ENCODE measurements at places on chromosomes 7 and 10.

GRCh38 chr10:70772627-70773026, 12.6 kb downstream of the TBATA start:
- DNase-seq = no peak

GRCh38 chr10:124906551-124907001, 35.3 kb upstream of the ZRANB1 start:
- DNase-seq = no peak

GRCh38 chr7:114922026-114922651, at the start of gene MDFIC:
Gene MDFIC, plus strand, starts transcription at chr7:114922094. Its CDS starts 940 bp downstream, at chr7:114923034.
- peak; percentile 68 for DNase-seq

GRCh38 chr7:94877731-94878670, 29.4 kb upstream of the PPP1R9A start:
- no peak for DNase-seq

DNA sequence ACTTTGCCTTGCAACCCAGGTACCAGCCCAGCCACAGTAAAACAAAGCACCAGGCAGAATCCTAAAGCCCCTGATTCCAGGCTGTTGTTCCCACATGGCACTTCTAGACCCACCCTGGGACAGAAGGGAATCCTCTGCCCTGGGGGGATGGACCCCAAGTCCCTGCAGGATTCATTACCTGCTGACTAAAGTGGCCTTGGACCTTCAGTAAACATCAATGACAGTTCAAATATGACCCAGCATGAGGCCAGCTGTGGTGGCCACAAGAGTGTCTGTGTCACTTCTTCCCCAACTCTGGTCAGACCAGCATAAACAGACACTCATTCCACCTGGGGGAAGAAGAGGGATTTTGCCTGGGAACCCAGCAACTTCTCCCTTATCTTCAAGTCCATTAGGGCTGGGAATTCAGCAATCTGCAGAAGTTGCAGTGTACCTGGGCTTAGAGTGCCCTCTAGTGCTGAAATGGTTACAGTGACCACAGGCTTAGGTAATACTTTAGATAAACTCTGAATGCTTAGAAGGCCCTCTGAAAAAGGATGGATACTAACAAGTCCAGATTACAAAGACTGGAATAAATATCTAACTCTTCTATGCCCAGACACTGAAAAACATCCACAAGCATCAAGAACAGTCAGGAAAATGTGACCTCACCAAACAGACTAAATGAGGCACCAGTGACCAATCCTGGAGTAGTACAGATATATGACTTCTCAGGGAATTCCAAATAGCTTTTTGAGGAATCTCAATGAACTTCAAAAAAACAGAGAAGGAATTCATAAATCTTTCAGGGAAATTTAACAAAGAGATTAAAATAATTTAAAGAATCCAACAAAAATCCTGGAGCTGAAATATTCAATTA, 108.5 kb upstream of the TMEM168 start:
- DNase-seq = no peak

- no peak for DNase-seq
These were observed 682.0 kb upstream of the FOXK1 start for GRCh38 chr7:4000139-4000538.

DNA sequence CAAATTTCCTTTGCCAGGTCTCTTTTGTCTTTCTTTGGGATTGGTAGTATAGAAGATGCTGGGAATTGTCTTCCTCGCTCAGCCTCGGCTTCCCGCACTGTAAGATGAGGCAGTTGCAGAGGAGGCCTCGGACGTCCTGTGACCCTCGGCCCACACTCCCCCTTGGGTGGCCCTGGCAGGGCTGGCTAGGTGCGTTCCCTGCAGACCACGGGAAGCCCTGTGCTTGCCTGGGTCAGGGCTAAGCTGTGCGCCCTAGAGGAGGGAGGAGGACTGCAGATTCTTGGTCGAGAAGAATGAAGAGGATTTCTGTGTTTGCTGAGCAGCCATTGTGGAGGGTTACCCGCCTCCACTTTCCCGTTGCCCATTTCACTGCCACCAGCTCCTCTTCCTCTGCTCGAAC, 42.8 kb downstream of the WIPI2 start:
- DNase-seq = no peak

DNA sequence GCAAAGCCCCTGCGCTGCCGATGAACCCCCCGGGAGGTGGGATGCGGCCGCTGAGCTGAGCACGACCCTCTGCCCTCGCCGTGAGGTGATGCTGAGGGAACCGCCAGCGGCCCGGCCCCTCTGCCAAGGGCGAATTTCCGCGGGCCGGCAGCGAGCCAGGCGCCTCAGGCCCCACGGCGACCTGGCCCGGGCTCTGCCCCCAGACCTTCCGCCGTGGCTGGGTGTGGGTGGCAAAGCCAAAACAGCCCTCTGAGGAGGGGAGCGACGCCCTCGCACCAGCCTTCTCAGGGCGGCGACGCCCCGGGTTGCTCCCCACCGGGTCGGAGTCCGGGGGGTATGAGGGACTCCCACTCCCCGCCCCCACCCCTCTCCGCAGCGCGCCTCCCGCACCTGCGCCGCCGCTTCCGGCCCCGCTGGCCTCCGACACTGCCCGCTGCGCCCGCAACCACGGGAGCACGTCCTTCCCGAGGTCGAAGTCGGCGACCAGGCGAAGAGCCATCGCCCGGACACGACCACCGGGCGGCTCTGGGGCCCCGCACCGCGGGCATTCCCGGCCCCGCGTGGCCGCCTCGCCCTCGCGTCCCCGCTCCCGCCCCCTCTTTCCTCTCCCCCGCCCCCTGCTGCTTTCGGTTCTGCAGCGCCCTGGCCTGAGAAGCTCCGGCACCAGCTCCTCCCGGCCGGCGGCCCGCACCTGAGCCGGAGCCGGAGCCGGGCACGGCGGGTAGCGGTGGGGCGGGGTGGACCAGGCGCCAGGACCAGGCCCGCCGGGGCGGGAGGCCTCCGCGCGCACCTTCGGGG, at the start of gene GSAP:
TSS of gene GSAP (minus strand) at position 527 of the 798 bp plus-strand sequence. CDS start at position 499, 28 bp downstream.
- DNase-seq = peak; percentile 52

- DNase-seq = peak; percentile 31
These were observed 71.2 kb upstream of the EFCAB10 start for GRCh38 chr7:105652359-105652993.
